ENCODE measurements at places on chromosomes 1 and 21. TPM values are rescaled to one million over a fixed set of nuclear protein-coding genes. Genes with fewer than 3 reads are reported as not detected.

DNA sequence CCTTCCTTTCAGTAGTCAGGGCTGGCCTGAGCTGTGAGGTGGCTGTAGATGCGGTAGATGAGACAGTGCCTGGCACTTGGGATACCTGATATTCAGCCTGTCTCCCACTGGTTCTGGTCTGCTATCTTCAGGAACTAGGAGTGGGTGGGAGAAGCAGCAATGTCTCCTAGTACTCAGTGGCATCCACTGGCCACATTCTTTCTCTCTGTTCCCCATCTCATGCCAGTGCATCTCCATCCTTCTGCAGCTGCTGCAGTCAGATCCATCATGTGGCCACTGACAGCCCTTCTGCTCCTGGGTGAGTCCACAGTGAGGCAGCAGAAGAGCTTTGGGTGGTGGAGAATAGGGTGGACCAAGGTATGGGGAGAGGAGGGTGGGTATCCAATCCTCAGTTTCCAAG, 1.1 kb downstream of the FCRLB start:
- no peak for DNase-seq

DNA sequence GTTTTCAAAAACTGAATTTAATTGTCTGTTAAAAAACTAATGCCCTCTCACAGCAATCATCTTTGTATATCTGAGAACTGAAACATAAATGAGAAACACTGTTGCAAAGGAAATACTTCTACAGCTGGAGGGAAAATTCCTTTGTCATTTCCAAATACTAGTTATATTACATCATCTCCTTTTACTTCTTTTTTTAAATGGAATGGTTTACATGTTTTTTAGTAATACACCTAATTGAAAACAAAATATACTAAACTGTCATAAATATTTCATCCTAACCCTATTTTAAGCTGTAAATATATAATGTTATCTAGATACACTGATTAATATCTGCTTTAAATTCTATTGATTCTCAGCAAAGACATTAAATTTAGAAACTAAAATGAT, 19.1 kb downstream of the CDC42BPA start:
- DNase-seq: no peak

Gene DRAXIN
- 0.35 TPM for total RNA-seq

Gene ELAPOR1
- 7.2 TPM for total RNA-seq

DNA sequence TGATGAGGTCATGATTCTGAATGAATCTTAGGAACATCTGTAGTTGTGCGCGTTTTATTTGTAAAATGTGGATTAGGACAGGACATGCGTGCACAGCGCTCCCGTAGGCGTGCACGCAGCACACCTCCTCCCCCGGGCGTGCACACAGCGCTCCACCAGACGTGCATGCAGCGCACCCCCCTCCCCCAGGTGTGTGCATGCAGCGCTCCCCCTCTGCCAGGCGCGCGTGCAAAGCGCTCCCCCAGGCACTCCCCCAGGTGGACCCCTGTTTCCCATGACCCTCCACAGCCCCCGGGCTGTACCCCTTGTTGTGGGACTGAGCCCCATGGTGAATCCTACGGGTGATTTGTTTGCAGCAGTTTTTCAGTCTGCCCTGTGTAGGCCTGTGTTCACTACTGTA, 61.6 kb downstream of the S100B start:
- DNase-seq: no peak

- DNase-seq: no peak
Measured at GRCh38 chr1:41784531-41785274, 134.0 kb downstream of the HIVEP3 start.

- DNase-seq: no peak
Measured at GRCh38 chr1:7932524-7933138, 8.0 kb downstream of the TNFRSF9 start.

GRCh38 chr1:220409771-220410595, 118.0 kb upstream of the MARK1 start:
- no peak for DNase-seq

GRCh38 chr1:92503043-92503925, 16.6 kb upstream of the GFI1 start:
- no peak for DNase-seq

- no peak for DNase-seq
Measured at GRCh38 chr1:70091811-70092210, 113.6 kb downstream of the LRRC40 start.

Gene OR6K2
- not detected for total RNA-seq

Gene TRIM46
- total RNA-seq: 2.7 TPM

DNA sequence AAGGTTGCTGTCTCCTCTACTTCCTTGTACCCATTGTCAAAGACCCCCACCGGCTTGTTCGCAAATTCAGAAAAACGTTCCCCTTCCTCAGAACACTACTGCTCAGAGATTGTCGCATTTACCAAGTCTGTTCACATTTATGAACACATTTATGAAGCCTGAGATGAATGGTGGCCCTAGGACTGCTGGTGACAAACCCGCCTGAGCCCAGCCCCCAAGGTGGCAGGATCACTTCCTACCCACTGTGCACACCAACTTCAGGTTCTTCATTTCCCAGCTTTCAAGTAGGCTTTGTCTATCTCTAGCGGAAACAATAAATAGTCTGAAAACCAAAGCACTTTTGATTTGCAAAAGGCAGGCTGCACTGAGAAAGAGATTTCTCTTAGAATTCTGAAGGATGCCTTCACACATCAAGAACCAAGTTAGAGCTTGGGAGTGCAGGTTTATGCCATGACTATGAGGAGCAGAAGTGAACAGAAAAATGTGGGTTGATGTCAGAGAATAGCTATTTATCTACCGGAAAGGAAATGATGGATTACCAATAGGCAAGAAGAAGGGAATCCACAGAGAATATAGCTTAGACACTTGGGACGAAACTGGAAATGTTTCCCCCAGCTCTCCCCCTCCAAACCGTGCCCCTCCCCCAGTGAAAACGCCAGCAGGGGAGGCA, 200.5 kb downstream of the TOMM20 start:
- DNase-seq: no peak

DNA sequence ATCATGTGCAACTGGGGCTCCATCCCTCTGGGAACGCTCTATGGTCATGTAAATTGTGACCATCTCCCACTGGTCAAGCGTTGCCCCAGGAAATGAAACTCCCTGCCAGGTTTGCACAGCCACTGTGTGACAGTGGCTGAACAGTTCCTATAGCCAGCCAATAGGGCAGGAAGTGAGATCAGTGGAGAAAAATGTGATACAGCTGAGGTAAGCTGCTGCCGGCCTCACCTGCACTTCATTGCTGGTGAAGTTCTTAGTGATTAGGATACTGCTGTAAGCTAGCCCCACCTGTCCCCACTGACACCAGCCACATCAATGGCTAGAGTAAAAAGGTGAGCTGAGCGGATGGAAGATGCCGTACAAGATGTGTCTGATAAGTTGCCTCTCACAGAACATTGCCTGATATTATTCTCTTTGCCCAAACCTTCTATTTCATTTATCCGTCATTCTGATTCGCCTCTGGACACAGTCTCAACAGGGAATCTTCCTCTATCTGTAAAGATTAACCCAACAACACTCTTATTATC, 38.4 kb upstream of the CDC42BPA start:
- DNase-seq: no peak

DNA sequence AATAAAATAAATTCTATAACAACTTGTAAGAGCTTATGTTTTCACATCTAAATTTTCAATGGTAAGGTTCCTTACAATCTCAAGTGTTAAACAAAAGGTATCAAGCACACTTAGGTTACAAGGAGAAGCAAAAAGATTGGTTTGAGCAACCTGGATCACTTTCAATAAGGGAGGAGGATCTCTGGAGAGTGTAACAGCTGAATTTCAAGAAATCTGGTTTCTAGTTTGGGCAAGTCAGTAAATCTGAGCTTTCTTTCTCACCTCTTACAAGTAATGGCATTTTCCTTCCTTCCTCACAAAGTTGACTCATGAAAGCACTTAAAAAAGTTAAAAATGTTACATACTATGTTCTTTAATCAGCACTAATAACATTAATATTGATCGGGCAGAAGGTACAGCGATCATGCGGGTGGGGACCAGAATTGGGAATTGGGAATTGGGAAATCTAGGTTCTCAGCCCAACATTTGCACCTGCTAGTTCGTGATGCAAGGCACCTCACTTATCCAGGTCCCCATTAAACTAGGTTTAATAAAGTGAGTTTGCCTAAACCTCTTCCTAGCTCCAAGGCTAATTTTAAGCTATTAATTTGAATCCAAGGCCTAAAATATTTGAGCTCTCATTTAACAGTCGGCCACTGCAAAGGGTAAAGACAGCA, 3.1 kb downstream of the NUCKS1 start:
- DNase-seq: no peak

DNA sequence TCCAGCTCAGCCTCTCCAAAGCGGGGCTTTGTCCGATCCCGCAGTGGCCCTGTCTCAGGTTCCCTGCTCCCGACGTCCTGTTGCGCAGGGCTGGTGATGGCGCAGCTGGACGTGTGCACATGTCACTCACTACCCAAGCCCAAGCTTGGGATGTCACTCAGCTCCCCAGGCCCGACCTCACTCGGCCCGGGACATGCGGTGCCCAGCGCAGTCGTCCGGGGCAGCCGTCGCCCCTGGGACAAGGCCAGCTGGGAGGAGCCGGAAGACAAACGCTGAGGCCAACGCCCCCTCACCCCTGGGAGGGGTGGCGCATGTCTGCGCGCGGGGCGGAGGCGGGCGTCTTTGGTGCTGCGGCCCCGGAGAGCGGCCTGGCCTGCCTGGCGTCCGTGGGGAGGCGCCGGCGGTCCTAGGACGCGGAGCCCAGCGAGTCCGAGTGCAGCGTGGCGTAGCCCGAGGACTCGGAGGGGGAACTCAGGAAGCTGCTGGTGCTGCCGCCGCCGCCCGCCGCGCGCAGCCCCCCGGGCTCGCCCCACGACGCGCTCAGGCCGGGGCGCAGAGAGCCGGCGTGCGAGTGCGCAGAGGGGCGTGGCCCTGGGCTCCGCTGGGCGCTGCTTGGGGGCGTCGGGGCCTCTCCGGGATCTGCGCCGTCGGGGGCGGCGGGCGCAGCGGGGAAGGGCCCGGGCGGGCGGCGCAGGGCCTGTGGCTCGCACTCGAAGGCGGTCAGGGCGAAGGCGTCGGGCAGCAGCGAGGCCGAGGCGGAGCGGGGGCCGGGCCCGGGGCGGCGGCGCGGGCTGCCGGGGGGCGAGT, 5.2 kb downstream of the HES3 start:
- DNase-seq: no peak

DNA sequence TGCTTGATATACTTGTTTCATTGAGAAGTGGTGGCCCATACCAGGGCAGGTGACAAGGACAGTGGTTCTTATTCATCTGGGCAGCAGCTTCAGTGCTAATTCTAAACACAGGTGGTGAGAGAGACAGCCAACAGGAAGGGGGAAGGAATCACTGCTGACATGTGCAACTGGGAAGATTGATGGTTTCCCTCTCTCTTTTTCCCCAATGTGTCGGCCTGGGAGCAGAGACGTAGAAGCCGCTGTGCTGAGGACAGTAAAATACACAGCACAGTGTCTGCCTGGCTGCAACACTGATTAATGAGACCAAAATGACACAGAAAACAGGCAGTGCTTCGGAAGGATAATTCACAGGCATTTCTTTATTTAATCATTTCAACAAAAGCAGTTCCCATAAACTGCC, 48.8 kb downstream of the WARS2 start:
- DNase-seq: no peak

Gene CEP104
- total RNA-seq: 59.2 TPM

DNA sequence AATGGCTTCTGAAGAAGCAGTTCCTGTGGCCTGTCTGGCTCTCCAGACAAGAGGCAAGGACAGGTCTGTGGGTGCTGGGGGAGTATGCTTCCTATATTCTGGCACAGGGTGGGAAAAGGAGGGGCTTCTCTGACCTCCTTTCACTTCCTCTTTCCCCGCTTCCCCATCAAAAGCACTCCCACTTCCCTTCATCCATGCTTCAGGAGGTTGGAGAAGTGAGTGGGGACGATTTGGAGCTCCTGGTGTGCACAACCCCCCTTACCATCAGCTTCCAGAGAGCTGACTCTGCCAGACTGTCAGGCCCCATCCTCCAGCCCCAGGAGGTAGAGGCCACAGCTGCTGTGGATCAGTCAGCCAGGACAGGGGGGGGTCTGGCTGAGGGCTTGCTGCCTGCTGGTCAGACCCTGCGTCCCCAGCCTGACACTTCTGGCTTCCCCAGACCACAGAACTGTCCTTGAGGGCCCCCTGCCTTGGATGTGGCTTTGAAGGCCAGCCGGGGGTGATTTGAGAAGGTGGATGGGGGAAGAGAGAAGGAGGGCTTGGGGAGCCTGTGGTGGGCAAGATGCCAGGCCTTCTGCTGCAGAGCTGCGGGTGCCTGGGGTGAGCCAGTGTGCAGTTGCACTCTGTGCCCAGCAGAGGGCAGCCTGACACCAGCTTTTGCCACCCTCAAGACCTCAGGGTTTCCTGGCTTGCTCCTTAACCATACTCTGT, 21.5 kb upstream of the TMEM222 start:
- peak; percentile 34 for DNase-seq

- no peak for DNase-seq
Measured at GRCh38 chr21:31493350-31493880, 149.4 kb upstream of the TIAM1 start.

Gene LGR6
- 99.0 TPM for total RNA-seq

- no peak for DNase-seq
Measured at GRCh38 chr1:227576189-227576588, 12.8 kb downstream of the ZNF678 start.

DNA sequence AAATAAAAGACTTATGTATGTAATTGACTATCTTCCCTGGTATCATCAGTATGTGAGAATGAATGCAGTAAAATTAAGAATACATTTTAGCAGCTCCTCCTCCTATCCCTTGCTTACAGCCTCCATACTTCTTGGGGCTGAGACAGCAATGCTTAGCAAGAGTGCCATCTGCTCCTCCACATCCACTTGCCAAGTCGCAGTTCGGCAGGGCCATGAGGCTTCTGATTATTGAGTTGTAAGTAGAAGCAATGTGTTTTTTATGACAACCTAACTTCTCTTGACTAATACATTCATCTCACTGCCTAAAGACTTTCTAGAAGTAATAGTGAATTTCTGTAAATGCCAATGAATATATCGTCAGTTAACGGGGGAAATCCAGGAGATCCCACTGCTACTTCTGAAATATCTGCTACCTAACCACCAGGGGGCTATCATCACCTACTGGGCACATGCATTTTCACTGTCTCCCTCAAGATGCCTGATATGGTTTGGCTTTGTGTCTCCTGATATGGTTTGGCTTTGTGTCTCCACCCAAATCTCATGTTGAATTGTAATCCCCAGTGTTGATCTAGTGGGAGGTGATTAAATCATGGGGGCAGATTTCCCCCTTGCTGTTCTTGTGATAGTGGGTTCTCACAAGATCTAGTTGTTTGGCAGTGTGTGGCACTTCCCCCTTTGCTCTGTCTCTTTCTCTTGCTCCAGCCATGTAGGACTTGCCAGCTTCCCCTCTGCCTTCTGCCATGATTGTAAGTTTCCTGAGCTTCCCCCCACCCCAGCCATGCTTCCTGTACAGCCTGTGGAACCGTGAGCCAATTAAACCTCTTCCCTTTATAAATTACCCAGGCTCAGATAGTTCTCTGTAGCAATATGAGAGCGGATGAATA, 59.6 kb downstream of the EXTL2 start:
- no peak for DNase-seq
